ENCODE measurements at places on chromosomes 11 and 22. TPM values are rescaled to one million over a fixed set of nuclear protein-coding genes. Genes with fewer than 3 reads are reported as not detected.

The ACRV1 gene
- total RNA-seq: not detected

The HBG2 gene
- not detected for total RNA-seq

The PTGDR2 gene
- total RNA-seq: not detected

The APOA5 gene
- not detected for total RNA-seq

The ZP1 gene
- total RNA-seq: not detected

The PLEKHA7 gene
- 0.20 TPM for total RNA-seq

The MUC5B gene
- not detected for total RNA-seq

The E2F8 gene
- total RNA-seq: 4.4 TPM

The ALDH3B1 gene
- not detected for total RNA-seq

The NEFH gene
- total RNA-seq: 1.9 TPM

The OOSP1 gene
- total RNA-seq: not detected

The DBX1 gene
- total RNA-seq: not detected

The CCDC134 gene
- total RNA-seq: 11.9 TPM

The SAA1 gene
- total RNA-seq: 14.6 TPM

The CLDN5 gene
- total RNA-seq: not detected

The PDGFB gene
- total RNA-seq: 12.8 TPM

The ALDH3B2 gene
- 0.14 TPM for total RNA-seq

The CYB5R3 gene
- 127 TPM for total RNA-seq

The HTATIP2 gene
- total RNA-seq: 26.7 TPM
